Pancreas (tissue), 10 donors: ENCODE measurements at places on chromosomes 4 and X. TPM values are rescaled to one million over a fixed set of nuclear protein-coding genes. Genes with fewer than 3 reads are reported as not detected.

HS3ST1 gene
- polyA plus RNA-seq, result 0.19 TPM

HS6ST2 gene
- 2.0 TPM for polyA plus RNA-seq

HTRA3 gene
- 2.4 TPM for polyA plus RNA-seq

XK gene
- 1.3 TPM for polyA plus RNA-seq

SULT1E1 gene
- not detected for polyA plus RNA-seq

PTCHD1 gene
- polyA plus RNA-seq, result 0.04 TPM

SPATA4 gene
- 0.21 TPM for polyA plus RNA-seq

GLA gene
- 11.2 TPM for polyA plus RNA-seq

PDLIM3 gene
- 50.5 TPM for polyA plus RNA-seq

PDGFRA gene
- polyA plus RNA-seq, result 3.5 TPM

TCEAL8 gene
- polyA plus RNA-seq, result 25.5 TPM

MAGEC1 gene
- not detected for polyA plus RNA-seq

PPEF2 gene
- polyA plus RNA-seq, result not detected

PIN4 gene
- 13.4 TPM for polyA plus RNA-seq

TRIM60 gene
- not detected for polyA plus RNA-seq

F8A3 gene
- polyA plus RNA-seq, result 2.0 TPM
